NCI-H1436 treated with DMSO at 0.1 percent for 48 hours (cell line): ENCODE measurements at places on chromosomes 4 and X.

DNA sequence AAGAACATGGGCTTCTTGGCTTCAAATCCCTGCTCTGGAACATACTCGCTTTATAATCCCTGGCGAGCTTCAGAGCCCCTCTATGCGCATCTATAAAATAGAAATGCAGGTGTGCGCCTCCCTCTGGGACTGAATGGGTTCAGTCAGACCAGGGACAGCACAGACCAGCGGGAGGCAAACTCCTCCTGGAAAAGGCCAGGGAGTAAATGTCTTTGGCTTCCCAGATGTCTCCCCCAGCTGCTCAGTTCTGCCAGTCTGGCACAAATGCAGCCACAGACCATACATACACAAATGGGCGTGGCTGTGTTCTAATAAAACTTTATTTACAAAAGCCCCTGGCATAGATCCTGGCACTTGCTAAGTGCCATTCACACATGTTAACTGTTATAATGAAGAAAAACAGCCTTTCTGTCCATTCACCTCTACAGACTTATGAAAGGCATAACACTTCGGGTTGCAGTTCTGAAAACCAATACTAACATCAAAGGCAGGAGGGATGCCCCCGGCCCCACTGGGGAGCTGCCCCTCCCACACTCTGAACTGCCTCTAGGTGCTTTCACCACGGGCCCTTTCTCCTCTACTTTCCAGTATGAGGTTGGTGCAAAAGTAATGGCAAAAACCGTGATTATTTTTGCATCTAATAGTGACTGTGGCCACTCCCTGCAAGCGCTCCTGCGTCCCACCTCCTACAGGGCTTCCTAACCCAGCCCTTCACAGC lies 4.6 kb downstream of the JAKMIP1 start:
- no peak for DNase-seq

DNA sequence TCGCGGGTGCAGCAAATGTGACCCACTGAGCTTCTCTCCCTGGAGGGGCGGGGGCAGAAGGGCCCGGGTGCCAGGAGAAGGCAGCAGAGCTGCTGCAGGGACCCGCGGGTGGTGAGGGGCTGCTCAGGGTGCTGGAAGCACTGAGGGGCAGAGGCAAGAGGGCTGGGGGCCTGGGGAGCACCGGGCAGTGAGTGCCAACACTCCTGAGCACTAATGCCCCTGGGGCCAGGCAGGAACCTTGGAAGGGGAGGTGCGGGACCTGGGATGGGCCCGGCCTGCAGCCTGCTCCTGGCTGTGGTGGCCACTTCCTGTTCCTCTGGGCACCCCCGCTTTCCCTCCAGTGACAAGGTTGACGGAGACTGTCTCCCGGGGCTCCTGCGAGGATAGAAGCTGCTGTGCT lies 66.5 kb upstream of the ADRA2C start:
- DNase-seq = no peak

GRCh38 chr4:147955827-147956558 lies 224.1 kb downstream of the ARHGAP10 start:
- no peak for DNase-seq

DNA sequence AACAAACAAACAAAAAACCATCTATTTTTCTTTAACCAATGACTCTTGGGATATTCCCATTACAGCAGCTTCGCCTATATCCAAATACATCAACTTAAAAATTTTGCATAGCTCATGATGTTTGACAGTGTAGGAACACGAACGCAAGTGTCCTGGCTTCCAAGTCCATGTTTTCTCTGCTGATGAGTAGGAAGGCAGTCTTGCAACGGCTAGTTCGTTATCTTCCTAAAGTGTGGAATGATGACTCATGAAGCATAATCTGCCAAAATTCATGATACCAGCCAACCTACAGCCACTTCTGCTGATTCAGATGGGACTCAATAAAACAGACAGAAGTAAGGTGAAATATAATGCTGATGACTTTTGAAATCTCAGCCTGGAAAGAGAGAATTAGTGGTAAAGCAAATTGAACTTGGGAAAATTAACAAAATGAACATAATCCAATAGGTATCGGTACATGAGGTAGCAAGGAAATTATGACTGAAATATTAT lies 6.4 kb upstream of the SEPTIN11 start:
- DNase-seq = no peak

- no peak for DNase-seq
Measured at GRCh38 chr4:102564399-102565059, 63.4 kb downstream of the NFKB1 start.

DNA sequence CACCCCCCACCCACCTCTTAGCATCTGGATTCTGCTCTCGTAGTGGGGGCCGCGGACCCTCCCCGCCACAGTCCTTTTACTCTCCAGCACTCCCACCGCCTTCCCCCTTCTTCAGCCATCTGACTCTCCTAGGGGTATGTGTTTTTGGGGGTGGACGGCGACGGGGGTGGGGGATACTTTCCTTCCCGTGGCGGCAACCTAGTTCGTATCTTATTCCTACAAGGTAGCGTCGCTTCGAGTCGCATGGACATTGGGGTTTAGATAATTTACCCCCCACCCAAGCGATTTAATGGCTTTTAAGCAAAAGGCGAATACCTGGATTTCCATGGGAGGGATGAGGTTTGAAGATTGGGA lies 1.3 kb upstream of the BCORL1 start:
- no peak for DNase-seq

GRCh38 chrX:69050051-69050765 lies 115.0 kb downstream of the PJA1 start:
- DNase-seq = no peak

DNA sequence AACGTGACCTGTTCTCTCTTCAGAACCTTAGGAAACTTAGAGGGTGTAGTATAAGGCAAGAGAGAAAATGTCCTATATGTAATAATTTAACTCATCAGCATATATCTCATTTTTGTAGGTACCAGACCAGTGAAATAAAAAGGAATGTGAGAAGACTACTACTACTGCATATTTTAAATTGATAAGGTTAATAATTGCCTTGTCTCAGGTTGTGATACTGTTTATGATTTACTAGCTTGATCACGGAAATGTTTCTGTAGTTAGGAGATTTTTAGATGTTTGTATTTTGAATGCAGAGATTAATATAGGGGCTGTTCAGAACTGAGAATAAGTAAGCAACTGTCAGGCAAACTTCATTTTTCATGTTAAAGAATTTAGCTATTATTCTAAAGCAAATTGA lies 1563.4 kb downstream of the C4orf33 start:
- no peak for DNase-seq

DNA sequence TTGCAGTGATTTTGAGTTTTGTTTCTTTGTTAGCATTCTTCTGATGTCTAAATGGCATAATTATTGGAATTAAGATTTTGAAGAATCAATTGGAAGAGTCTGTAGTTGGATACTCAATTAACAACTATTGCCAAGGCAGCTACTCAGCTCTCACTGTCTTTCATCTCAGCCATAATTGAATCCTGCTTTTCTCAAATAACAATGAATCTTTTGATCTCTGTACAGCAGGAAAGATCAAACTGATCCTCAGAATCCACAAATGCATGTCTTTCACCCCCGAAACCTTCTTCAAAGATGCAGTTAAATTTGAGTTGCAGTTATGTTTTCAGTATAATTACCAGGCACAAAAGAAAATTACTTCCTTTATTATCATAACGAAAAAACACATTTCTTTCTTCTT lies 86.2 kb downstream of the MAD2L1 start:
- DNase-seq = no peak

- no peak for DNase-seq
Measured at GRCh38 chr4:86910369-86910768, 18.1 kb upstream of the C4orf36 start.

GRCh38 chr4:158930639-158930972 lies 161.8 kb downstream of the FNIP2 start:
- no peak for DNase-seq
